ENCODE measurements at places on chromosomes 1 and 21.

GRCh38 chr1:222750651-222751050 is 13.6 kb downstream of the FAM177B start:
- no peak for DNase-seq

DNA sequence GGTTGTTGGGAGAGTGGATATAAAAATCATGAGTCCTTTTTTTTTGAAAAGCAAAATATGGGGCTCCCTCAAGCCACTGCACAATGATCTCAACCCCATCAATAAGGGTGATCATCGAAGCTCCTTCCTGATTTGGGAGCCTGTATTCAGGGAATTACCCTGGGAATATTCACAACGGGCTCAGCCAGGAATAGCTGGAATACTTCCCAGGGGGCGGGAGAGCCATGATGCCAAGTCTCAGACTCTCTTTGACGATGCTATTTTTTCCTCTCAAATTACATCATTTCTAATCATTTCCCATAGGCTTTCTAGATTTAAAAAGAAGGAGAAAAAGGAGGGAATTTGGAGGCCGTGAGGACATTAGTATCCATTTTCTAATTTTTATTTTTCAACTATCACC is 18.4 kb downstream of the OLIG1 start:
- no peak for DNase-seq

DNA sequence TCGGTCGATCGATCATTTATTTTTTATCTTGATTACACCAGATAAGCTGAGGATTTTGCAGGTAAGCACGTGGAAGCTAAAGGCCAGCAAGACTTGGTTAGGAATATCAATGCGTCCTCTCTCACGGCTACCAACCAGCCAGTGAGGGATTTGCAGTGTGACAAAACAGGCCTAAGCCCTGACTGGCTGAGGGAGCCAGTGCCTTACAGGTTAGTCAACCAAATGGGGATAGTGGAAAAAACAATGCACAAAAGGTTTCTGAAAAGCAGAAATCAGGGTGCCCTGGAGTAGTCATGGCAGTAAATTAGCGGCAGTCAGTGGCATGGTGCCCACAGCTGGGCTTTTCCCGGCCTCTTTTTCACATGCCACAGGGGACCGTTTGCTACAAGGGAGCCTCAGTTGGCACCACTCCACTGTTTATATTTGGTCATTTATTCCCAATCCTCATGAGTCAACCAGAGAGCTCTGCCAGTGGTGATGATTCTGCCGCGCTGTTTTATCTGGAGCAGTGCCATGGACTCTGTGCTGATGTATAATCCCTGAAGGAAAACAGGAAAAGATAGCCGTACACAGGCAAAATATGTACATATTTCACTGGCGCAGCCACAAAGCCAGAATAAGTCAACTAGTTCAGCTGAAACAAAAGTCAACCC is 167.6 kb downstream of the RHOU start:
- DNase-seq, result no peak

DNA sequence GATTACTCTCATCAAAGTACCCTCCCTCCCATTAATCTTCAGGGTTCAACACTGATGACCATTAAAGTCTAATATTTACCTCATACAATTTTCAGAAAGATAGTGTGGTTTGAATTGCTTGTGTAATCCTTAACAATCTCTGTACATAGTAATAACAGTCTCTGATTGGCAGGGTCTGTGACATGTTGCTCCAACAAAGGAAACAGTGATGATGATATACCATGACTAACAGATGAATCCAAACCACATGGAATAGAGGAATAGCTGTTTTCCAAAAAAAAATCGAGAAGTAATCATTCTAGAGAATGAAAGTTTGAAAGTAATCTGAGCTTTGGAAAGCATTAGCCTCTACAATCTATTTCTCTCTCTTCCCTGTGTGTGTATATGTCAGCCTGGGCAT is 610.1 kb upstream of the NEGR1 start:
- DNase-seq, result no peak

DNA sequence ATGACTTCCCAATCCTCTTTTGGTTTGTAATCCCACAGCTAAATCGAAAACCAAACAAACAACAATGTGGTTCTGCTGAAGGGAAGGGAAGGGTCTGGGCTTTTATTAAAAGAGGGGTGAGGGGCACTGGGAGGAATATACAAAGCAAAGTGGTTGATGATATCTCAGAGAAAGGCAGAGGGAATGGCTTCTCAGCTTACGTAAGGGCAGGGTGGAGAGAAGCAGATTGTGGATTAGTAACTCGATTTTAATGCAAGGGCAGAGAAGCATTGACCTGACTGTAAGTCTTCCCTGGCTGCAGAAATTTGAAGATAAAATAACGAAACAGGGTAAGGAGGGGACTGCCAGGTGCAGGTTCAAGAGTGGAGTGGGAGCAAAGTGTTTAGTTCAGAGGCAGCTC is 438.2 kb upstream of the LRRC7 start:
- DNase-seq, result no peak

DNA sequence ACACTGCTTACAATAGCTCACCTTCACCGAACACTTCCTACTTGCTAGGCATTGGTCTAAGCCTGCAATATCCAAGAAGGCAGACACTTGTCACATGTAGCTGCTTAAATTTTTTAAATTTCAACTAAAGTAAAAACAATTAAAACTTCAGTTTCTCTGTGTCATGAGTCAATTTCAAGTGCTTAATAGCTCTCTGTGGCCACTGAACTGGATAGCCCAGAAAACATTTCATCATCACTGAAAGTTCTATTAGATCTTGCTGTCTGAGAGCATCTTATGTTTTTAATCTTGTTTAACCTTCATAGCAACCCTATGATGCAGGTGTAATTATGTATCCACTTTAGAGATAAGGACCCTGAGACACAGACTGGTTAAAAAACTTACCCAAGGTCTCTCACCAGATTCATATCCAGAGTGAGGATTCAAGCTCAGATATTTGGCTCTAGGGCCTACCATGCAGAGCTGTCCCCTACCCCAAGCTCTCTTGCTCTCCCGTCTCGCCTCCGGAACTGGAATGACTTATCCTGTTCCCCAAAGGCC is 2.6 kb upstream of the FCRL6 start:
- DNase-seq, result no peak

GRCh38 chr1:212699104-212699624 is 476 bp downstream of the BATF3 start:
- no peak for DNase-seq

- no peak for DNase-seq
Observed at GRCh38 chr1:59323879-59324278, 27.0 kb downstream of the FGGY start.

GRCh38 chr21:45887120-45887611 is 94.4 kb upstream of the COL6A1 start:
- DNase-seq, result no peak

GRCh38 chr21:45726438-45726837 is 82.9 kb downstream of the PCBP3 start:
- no peak for DNase-seq

- DNase-seq, result no peak
Observed at GRCh38 chr21:42375506-42375905, 9.2 kb upstream of the TFF1 start.

DNA sequence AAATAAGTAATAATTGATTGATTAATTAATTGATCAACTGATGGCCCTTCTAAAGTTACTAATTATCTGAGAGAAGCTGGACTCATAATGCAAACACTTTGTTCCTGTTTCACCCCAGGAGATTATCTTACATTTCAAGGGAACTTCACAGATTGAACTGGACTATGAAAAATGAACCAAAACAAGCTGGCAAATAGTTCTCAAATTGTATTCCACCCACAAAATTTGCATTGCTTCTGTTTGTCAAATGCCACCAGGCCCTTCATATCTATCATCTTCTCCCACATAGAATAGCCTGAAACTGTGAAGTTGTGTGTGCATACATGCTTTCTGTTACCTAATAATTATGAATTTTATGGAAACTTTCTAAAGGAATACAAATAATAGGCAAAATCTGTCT is 104.0 kb downstream of the ZNF281 start:
- DNase-seq, result no peak

DNA sequence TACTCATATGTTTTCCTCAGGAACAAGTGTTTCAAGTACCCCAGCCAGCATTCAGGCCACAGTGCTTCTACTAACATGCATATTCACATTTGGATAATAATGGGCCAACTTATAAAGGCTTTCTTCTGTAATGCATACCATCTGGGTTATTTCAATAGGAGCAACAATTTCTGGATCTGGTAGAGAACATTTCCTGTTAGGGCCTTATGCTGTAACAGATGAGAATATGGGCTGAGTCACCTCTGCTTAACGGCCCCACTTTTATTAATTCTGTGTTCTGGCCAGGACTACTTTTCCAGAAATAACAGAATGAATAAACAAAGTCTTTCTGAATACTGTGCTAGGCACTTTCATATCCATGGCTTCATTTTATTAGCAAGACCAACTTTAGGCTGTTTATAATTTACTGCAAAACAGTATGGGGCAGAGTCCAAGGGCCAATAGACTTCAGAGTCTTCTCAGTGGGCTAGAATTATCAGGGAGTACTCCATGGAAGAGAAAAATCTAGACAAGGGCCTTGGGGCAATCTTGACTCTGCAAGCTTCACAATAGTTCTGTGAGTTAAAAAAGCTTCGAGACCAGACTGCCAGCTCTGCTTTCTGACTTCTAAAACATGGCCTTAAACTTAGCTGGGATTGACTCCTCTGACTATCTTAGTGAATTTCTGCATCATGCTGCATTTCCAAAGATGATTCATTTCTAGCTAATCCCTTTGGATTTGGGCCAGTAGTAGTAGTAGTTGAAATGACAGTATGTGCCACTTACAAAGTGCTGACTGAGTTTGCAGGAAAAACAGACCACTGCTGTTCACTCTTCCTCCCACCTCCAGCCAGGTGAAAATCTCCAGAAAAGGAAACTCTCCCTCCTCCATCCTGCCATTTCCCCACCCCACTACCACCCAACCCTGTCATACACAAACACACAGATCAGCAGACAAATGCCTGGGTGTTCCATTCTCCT is 8.2 kb upstream of the SSX2IP start:
- DNase-seq, result no peak

GRCh38 chr1:111099289-111099688 is 40.6 kb downstream of the DRAM2 start:
- DNase-seq, result no peak

DNA sequence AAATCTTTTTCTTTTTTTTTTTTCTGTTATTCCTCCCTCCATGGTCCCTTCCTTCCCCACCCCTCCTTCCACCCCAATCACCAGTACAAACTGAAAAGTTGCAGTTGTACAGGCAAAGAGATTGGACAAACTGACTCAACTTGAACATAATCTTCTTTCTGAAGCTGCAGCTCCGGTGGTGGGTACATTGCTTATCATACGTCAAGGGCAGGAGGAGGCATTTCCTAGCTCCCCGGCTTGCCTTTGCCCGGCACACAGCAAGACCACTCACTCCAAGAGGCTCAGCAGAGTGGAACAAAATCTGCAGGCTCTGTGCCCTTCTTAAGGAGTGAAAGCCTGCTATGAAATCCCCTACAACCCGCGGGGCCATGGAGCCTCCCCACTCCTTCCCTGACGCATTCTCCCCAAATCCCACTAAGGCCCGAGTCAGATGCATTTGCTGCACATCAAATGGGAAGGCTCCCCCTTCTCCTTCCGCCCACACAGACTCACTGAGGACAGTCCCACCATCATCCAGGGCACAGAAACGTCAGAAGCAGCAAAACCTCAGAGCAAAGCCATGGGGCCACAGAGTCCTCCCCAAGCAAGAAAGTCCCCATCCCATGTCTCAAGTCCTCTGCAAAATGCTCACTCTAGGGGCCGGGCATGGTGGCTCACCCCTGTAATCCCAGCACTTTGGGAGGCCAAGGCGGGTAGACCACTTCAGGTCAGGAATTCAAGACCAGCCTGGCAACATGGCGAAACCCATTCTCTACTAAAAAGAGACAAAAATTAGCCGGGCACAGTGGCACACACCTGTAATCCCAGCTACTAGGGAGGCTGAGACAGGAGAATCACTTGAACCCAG is 45.9 kb downstream of the SYF2 start:
- DNase-seq, result no peak

DNA sequence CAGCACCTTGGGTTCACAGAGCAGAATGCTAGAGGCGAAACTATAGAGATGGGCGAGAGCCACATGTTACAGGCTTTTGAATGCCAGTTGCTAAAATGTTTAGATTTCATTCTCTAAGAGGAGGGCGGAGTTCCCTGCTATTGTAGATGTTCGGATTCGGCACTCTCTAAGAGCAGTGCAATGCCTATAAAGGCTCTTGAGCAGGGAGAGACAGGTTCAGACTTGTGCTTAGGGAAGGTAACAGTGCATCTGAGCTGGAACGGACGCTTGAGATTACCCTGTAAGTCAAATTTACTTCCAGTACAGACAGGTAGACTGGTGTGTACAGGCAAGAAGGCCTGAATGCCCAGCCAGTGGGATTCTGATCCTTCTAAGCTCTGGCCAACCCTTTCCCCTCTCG is 15.3 kb downstream of the LURAP1 start:
- no peak for DNase-seq

All from GM12892 (cell line).